ENCODE measurements at places on chromosomes 12 and 14.

- no peak for DNase-seq
Observed at GRCh38 chr12:531951-532585, 72.3 kb downstream of the B4GALNT3 start.

GRCh38 chr14:72745546-72745945, 148.4 kb downstream of the DPF3 start:
- DNase-seq, result no peak

- DNase-seq, result no peak
Observed at GRCh38 chr12:51896236-51896635, 8.3 kb downstream of the ANKRD33 start.

- no peak for DNase-seq
Observed at GRCh38 chr12:33825986-33826602, 196.2 kb upstream of the ALG10 start.

GRCh38 chr14:61602003-61602732, 93.1 kb upstream of the HIF1A start:
- DNase-seq, result no peak

Measured in CD4-positive, alpha-beta T cell treated with Interleukin-17A for 1 hour (primary cell).